Neural progenitor cell (in vitro differentiated cells): ENCODE measurements at places on chromosomes 7 and 10.
A peak's percentile ranks its signal among the peaks of the same experiment; 100 is the strongest.

- DNase-seq = peak; percentile 45
Measured at GRCh38 chr10:113524120-113524519, 28.7 kb upstream of the HABP2 start.

DNA sequence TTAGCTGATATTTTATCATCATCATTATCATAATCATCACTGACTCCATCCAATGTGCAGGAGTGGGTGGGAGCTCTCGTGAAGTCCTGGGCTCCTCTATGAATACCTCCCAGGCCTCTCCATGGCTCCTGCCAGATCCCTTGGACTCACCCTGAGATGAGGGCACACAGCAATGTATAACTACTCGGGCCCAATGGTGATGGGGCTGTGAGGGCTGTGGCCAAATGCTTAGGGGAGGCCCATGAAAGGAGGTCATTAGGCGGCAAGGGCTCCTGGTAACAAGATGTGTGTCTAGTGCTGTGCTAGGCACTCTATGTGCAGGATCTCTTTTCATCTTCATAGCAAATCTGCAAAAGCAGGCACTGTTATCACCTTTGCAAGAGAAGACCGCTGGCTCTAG is 270.9 kb downstream of the GLRX3 start:
- DNase-seq = no peak

- DNase-seq = no peak
Measured at GRCh38 chr7:70237256-70237655, 639.0 kb downstream of the AUTS2 start.

DNA sequence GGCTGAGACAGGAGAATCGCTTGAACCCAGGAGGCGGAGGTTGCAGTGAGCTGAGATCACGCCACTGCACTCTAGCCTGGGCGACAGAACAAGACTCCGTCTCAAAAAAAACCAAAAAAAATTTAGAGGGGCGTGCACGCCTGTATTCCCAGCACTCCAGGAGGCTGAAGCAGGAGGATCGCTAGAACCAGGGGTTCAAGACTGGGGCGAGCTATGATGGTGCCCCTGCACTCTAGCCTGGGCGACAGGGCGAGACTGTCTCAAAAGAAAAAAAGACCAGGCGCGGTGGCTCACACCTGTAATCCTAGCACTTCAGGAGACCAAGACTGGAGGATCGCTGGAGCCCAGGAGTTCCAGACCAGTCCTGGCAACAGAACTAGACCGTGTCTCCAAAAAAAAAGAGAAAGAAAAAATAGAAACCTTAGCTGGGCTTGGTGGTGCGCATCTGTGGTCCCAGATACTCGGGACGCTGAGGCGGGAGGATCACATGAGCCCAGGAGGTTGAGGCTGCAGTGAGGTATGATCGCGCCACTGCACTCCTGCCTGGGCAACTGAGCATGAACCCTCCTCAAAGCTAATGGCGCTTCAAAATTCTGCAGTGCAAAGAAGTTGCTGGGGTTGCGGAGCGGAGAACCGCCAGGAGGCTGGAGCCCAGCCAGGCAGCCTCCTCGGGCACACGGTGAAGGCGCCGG is 382 bp upstream of the MBLAC1 start:
- DNase-seq = no peak

- peak; percentile 45 for DNase-seq
Measured at GRCh38 chr7:100890653-100891567, 1.4 kb upstream of the UFSP1 start.

DNA sequence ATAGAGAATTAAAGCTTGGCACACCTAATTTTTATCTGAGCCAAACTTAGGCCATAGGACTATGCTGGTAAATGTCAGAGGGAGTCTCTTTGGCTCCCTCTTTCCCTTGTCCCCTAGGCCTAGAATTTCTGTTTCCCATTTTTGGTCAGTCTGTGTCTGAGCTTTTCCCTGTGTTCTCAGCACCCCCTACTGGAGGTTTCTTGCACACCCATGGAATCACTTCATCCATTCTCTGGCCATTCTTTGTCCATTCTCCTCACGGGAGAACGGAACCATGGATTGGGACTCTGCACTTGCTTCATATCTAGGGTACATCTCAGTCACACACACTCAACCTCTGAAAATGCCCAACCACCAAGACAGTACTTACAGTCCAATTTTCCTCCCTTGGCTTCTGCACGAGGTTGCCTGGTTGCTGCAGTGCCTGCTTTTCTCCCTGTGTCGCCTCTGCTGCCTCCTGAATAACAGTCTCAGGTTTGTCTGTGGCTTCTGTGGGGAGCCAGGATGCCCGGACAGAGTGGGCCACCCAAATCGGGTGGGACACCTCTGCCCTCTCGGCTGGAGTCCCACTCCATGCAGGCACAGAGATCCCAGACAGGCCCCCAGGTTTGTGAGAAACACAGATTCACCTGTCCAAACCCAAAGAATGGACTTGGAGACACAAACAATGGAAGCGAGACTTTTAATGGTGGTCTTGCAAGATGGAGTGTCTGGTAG is 35.1 kb upstream of the DNAH11 start:
- peak; percentile 66 for DNase-seq

- DNase-seq = no peak
Measured at GRCh38 chr7:150332852-150333635, 8.4 kb downstream of the RARRES2 start.

GRCh38 chr7:128940494-128941322 is 3.0 kb downstream of the IRF5 start:
- no peak for DNase-seq

- DNase-seq = no peak
Measured at GRCh38 chr7:150326657-150327268, 3.4 kb upstream of the ACTR3C start.

GRCh38 chr10:15118615-15119014 is 21.5 kb downstream of the RPP38 start:
- DNase-seq = no peak

DNA sequence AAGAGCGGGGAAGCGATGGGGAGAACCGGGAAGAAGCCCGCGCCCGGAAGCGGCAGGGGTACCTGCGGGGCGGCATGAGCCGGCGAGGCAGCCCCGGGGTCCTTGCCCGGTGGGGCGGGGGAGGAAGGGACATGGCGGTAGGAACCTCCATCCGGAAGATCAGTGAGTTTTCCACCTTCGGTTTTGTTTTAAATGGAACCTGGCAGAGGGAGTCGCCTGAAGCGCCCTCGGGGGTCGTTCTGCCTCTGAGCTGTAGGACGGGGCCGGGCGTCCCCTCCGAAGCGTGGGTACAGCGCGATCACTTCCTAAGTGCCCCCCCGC is 471 bp downstream of the PFKP start:
- peak; percentile 43 for DNase-seq

GRCh38 chr10:121064491-121064890 is 213.3 kb downstream of the WDR11 start:
- DNase-seq = no peak

GRCh38 chr7:143279186-143280098 is 5.3 kb upstream of the TMEM139 start:
- DNase-seq = peak; percentile 67

- DNase-seq = no peak
Measured at GRCh38 chr10:33715303-33715975, 381.0 kb upstream of the NRP1 start.

- no peak for DNase-seq
Measured at GRCh38 chr10:88226071-88226659, 357.0 kb downstream of the RNLS start.

- DNase-seq = no peak
Measured at GRCh38 chr10:114282526-114282925, 43.5 kb downstream of the VWA2 start.

- no peak for DNase-seq
Measured at GRCh38 chr10:22453948-22454591, 108.8 kb downstream of the SPAG6 start.

GRCh38 chr10:14673189-14673861 is 101.4 kb downstream of the FAM107B start:
- no peak for DNase-seq

- no peak for DNase-seq
Measured at GRCh38 chr7:100573691-100574361, at the start of gene SAP25. SAP25 (minus strand) TSS chr7:100573900; CDS start chr7:100573742, 158 bp downstream.

- DNase-seq = no peak
Measured at GRCh38 chr10:50381642-50382041, 130.3 kb upstream of the ASAH2 start.

- no peak for DNase-seq
Measured at GRCh38 chr7:83301416-83301815, 138.7 kb upstream of the PCLO start.

GRCh38 chr10:32988604-32989003 is 30.6 kb upstream of the ITGB1 start:
- no peak for DNase-seq

DNA sequence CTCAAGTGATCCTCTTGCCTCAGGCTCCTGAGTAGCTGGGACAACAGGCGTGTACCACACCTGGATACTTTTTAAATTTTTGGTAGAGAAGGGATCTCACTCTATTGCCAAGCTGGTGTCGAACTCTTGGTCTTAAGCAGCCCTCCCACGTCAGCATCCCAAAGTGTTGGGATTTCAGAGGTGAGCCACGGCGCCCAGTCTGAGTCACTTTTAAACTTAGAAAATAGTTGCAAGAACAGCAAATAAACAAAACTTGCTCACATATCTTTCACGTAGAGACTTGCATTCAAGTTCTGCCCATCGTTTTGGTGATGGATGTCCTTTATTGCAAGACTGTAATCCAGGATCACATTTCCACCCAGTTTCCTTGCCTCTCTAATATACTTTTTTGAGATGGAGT is 16.6 kb downstream of the GTF2I start:
- no peak for DNase-seq

- DNase-seq = peak; percentile 74
Measured at GRCh38 chr7:107167483-107168232, 1.1 kb upstream of the HBP1 start.

DNA sequence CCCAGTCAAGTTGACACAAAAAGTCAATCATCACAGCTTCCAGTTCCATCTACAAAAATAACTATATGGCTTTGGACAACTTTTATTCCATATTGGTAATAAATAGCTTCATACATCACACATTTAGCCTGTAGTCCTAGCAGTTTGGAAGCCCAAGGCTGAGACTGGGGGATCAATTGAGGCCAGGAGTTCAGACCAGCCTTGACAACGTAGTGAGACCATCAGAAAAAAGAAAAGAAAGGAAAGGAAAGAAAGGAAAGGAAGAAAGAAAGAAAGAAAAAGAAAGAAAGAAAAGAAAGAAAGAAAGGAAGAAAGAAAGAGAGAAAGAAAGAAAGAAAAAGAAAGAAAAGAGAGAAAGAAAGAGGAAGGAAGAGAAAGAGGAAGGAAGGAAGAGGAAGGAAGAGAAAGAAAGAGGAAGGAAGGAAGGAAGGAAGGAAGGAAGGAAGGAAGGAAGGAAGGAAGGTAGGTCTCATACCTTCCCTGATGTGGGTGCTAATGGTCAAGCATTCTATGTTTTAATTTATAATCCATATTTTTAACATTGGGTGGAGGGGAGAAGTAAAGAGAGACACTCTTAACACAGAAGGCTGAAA is 37.8 kb downstream of the CAV1 start:
- DNase-seq = no peak
